ENCODE measurements at places on chromosomes 1 and 21.

DNA sequence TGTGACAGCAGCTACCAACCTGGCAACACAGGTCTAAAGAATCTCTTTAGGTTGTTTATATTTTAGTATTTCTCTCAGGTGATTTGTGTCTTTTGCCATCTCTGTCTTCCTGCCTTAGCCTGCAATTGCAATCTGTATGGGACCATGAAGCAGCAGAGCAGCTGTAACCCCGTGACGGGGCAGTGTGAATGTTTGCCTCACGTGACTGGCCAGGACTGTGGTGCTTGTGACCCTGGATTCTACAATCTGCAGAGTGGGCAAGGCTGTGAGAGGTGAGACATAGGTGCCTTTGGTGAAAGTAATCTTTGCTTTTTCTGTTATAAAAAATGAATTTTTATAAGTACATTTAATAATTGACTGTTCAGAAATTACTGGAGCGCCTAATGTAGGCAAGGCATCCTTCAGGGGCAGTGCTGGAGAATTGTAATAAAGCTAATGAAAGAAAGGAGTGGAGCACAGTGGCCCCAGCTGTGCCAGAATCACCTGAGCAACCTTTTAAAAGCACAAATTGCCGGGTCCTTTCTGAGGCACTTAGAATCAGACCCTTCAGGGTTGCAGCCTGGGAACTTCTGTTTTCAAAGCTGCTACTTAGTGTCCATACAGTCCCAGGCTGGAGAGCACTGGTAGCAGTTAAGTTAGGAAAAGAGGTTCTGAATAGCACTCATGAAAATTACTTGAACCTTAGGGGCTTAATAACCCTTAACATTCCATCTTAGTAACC, 60.6 kb upstream of the LAMC2 start:
- no peak for DNase-seq

GRCh38 chr21:20591284-20591683, 406.9 kb upstream of the NCAM2 start:
- DNase-seq: no peak

- no peak for DNase-seq
These were observed 963 bp upstream of the CYP4B1 start for GRCh38 chr1:46797696-46798470.

GRCh38 chr1:217184854-217185253, 446.0 kb downstream of the GPATCH2 start:
- no peak for DNase-seq

GRCh38 chr1:218946147-218946546, 227.5 kb upstream of the LYPLAL1 start:
- no peak for DNase-seq

DNA sequence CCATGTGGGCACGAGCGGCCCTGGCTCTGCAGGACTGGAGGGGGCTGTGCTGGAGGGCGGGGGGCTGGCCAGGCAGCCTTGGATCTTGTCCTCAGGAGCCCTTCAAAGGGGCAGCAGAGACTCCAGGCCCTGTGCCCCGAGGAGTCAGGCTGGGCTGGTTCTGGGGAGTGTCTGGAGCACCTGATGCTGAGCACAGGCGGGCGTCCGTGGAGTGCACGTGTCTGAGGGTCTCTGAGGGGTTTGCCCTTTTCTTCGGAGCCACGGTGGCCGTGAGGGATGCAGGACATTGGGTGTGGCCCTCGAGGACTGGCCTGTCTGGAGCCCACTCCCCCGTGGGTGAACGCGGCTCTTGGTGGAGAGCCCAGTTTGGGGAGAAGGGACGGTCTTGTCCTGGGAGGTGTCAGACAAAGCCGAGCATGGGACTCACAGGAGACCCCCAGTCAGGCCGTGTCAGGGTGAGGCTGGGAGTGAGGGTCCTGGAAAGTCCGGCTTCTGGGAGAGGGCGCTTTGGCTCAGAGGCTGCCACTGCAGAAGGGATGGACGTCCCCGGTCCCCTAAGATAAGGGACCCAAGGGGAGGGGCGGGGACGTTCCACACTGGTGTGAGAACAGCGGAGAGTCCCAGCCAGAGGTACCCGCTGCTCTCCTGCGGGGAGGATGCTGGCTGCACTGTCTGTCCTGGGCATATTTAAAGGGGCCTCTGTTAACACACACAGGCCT, 60.8 kb downstream of the COL18A1 start:
- no peak for DNase-seq

GRCh38 chr1:33260439-33260838, 4.1 kb downstream of the ZNF362 start:
- no peak for DNase-seq
